NCI-H187 treated with DMSO at 0.1 percent for 48 hours (cell line): ENCODE measurements at places on chromosomes 16 and 17.

GRCh38 chr17:56751145-56751738 is 82.5 kb downstream of the C17orf67 start:
- no peak for DNase-seq

- DNase-seq, result no peak
Measured at GRCh38 chr16:14371778-14372431, 258.2 kb downstream of the PARN start.

DNA sequence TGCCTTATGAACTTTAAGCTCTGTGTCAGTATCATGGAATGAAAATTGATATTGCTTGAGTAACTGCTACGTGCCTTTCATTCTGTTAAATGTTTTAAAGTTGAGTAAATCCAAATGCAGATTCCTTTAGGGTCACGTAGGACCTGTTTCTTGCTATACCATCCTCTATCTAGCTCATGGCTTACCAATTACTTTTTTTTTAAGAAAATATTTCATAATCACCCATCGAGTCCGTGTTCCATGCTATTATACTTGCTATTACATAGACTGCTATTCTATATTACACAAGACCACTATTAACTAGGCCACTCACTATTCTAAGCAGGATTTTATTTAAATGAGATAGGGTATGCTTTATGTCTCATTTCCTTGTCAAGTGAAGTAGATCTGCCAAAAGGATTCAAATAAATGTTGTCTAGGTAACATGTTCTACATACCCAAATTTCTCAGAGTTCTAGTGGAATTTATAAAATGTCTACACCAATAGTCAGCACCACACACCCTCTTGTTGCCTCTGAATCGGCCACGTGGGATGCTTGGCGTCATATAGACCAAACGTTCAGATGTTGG is 11.9 kb downstream of the ANKFN1 start:
- no peak for DNase-seq

- DNase-seq, result no peak
Measured at GRCh38 chr17:82414548-82415281, 3.4 kb upstream of the HEXD start.

DNA sequence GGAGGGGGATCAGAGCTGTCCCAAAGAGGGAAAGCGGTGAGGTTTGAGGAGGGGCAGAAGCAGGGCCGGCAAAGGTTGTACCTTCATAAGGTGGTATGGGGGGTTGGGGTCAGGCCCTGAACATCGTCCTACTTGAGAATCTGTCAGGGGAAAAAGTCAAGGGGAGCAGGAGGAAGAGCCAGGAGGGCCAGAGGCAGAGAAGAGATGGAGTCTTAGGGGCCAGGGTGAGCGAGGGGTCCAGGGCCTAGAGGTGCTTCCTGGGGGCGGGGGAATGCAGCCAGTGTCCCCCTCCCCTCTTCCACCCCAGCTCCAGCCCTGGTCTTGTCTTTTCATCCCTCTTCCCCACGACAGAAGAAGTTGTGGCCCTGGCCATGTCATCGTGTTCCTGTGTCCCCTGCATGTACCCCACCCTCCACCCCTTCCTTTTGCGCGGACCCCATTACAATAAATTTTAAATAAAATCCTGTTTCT is 1.3 kb upstream of the PRRT2 start:
- DNase-seq, result no peak

DNA sequence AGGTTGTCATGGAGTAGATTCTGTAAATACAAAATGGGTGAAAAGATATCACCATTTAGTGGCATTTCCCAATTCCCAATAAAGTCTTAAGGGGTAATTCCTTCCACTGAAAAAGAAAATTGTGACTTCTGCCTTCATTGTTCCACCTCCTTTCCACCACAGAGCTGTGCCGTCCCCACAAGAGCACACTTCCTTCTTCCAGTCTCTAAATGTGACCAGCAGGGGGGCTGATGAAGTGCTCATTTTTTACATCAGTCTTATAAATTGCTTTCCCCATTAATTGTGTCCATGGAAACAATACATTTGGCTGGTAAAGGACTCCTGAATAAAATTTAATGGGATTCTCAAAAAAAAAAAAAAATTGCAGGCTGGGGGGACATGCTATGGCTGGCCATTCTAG is 260.8 kb upstream of the PSMD7 start:
- DNase-seq, result no peak

GRCh38 chr17:7262935-7263800 is 890 bp upstream of the CLDN7 start:
- no peak for DNase-seq

DNA sequence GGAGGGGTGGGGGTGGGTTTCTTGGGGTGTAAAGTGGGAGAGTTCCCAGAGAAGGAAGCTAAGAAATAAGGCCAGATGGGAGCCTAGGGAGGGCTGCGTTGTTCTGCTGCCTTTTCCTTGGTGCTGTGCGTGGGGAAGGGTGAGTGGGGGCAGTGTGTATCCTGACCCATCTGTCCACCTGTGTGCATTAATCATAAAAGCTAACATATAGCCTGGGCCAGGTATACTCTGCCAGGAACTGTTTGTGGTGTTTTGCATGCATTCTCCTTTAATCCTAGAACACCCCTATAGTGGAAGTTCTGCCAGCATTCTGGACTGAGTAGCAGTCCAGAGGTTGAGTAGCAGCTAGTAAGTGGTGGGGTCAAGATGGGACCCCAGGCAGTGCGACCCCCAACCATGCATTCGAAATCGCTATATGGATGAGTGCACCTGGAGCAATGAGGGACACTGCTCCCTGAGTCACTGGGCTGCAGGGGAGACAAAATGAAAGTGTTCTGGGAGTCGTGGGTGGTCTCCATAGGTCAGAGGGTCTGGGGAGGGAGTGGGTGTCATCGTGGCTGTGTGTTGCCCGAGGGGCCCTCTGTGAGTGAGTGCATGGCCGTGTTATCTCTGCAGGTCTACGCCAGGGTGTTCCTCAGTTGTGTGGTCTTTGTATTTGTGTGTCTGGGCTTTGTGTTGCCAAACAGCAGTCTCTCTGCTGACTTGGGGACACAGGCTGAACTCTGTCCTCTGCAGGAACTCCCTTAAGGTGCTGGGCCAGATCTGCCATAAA is 1.3 kb downstream of the ERBB2 start:
- no peak for DNase-seq

DNA sequence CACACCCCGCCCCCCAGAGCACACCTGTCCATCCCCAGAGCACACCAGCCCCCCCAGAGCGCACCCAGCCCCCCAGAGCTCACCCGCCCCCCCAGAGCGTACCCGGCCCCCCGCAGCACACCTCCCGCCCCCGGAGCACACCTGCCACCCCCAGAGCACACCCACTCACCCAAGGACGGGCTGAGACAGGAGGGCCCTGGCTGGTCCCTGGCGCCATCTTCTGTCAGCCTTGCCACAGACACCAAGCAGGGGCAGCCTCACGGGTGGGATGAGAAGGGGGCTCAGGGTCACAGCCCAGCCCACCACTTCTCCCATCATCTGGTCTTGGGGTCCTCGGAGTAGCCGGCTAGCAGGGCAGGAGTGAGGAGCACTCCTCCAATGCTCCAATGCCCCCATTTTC is 31.8 kb downstream of the PIEZO1 start:
- DNase-seq, result no peak

GRCh38 chr16:80114699-80115098 is 426.1 kb upstream of the DYNLRB2 start:
- DNase-seq, result no peak

GRCh38 chr17:76080768-76081287 is 1.8 kb downstream of the ZACN start:
- no peak for DNase-seq

DNA sequence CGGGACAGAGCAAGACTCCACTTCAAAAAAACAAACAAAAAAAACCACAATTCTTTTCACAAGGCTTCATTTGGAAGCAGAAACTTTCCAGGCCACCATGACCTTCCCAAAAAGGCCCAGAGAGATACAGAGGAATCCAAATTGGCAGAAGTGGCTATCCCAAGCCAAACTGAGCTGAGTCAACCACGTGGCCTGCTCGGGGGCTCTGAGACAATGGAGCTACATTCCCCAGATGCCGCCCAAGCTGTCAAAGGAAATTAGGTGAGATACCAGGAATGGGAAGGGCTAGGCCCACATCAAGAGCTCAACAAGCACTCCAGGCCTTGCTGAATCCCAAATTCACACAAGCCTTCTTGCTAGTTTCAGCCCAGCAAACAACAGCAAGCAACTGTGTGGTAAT is 5.7 kb upstream of the EXOSC6 start:
- DNase-seq, result no peak

GRCh38 chr17:2885733-2886132 is 89.5 kb downstream of the RAP1GAP2 start:
- no peak for DNase-seq

DNA sequence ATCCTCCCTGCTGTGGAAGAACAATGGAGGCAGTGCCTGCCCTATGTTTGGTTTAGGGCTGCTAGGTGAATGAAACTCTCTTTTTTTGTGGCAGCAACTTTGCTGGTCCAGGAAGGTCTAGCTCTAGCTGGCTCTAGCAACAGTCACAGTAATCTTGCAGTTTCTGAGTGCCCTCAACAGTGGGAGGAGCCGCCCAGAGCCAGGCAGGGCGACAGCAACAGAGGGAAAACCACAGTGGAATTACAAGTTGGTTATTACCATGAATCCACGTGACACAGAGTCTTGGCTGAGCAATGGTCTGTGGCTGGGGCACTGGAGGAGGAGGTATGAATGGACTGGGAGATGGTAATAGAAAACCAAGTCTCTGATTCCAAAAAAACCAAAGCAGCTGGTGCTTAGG is 10.3 kb downstream of the HSPB9 start:
- peak; percentile 65 for DNase-seq

DNA sequence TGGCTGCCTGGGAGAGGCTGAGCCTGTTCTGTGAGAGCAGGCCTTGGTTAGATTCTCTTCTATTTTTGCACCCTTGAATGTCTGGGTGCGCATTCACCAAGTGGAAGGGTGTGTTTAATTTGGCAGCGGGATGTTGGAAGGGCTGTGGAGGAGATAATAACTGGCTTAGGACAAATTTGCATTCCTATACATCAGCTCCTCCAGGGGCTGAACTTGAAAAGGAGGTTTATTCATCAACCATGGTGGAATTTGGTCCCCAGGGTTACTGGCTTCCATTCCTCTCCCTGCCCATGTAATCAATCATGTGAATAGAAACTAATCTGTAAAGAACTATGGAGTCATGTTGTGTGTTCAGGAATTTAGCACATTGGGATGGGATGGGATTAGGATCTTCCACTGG is 100.2 kb upstream of the FOXF1 start:
- DNase-seq, result no peak

DNA sequence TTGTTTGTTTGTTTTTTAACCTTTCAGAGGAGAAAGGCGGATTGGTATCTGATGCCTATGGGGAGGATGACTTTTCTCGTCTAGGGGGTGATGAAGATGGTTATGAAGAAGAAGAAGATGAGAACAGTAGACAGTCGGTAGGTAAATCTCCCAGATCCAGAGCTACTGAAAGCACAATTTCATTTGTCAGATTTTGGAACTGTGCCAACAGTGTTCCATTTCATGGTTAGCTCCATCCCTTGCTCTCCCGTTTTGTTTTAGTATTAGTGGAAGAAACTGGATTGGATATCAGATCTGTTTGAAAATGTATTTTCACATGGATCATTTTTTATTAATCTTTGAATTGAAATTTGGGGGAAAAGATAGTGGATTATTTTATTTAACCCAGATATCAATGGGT is 1.4 kb downstream of the SAP30BP start:
- no peak for DNase-seq

GRCh38 chr17:42025191-42025579 is 5.3 kb downstream of the NKIRAS2 start:
- DNase-seq, result no peak

DNA sequence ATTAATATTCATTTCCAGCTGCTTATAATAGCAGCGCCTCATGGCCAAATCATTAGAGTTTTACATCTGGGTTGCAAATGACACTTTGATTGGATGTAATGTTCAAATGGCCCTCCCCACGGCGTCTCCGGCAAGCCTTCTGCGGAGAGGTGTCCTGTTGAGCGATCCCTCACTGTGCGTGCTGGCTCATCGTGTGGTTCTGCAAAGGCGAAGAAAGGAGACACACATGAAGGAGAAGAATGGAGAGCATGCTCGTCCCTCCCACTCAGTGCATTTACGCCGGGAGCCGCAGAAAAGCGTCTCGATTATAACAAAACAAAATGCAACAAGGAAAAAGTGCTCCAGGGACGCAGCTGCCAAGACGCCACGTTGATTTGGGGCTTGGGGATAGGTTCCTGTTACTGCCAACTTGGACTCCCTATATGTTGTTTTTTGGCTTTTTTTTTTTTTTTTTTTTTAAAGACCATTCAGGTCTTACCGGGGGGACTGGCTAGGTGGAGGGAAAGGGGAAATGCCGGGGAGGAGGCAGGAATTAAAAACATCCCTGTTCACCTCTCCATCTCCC is 117.6 kb downstream of the C16orf78 start:
- no peak for DNase-seq

DNA sequence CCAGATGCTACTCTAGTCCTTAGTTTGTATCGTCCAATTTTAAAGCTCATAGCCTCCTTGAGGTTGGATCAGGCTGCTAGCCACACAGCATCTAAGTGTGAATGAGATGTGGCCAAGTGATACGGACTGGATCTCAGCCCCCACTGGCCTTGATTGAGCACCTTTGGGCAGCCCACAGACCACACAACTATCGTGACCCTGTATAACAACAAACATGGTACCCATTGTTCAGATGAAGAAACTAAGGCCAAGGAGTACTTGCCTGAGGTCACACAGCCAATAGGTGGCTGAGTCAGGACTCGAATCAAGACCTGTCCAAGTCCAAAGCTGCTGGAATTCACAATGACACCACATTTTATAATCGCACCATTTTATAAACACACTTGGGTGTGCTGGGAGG is 73.0 kb upstream of the IRX3 start:
- no peak for DNase-seq

- no peak for DNase-seq
Measured at GRCh38 chr16:66175636-66176035, 190.9 kb upstream of the CDH5 start.

DNA sequence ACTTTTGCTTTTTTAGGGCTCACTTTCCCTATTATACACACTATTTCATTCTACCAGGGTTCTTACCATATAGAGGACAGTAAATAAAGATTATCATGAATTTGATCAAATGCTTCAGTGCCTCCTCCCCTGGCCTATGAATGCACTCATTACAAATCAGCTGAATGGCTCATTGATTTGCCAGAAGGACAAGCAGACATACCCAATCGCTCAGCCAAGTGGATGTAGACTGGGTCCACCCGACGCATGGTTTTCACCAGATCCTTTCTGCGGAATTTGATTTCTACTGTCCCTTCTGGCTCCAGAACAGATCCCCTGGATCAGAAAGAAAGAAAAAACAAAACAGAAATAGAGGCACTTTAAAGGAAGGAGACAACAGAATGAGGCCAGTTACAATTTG is 162.6 kb downstream of the AATF start:
- no peak for DNase-seq

DNA sequence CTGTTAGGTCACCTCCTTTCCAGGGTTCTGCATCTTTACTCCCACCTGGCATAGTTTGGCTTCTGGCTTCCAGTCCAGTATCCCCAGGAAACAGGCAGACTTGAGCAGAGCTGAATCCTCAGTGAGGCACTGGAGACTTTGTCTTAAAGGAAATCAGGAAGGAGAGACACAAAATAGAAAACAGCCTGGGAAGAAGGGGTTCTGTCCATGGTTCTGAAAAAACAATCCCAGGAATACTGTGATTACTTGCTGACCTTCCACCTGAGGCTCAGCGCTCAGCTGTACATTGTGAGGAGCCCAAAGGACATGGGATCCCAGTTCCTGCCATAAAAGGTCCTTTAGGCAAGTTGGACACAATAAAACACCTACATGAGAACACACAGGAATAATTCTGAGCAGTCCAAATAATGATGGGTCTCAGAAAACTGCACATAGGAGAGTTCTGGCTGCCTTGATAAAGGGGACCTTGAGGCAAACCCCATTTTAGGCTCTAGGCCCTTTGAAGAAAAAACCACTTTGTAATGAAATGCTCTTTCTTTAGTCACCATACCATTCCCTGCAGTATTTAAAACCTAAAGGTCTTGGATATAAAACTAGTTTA is 81.4 kb upstream of the CRHR1 start:
- DNase-seq, result no peak
